AG08395 (cell line): ENCODE measurements at places on chromosomes 2 and 18.

DNA sequence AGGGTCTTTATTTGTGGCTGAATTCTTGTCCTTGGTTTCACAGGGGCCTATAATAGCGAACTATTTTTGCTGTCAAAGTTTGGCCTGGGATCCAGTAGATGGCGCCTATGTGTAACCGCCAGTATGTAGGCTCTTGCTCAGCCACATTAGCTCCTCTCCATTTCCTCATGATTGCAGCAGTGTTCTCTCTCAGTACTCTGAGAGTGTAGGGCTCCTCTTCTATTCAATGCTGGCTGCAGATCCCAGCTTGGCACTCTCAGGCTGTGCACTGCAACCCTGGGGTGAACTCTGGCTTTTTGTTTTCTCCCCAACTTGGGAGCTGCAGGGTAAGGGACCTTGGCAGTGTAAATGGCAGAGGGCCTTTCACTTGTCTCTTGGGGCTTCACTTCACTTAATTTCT is 344.6 kb upstream of the CHAC2 start:
- peak; percentile 48 for DNase-seq

DNA sequence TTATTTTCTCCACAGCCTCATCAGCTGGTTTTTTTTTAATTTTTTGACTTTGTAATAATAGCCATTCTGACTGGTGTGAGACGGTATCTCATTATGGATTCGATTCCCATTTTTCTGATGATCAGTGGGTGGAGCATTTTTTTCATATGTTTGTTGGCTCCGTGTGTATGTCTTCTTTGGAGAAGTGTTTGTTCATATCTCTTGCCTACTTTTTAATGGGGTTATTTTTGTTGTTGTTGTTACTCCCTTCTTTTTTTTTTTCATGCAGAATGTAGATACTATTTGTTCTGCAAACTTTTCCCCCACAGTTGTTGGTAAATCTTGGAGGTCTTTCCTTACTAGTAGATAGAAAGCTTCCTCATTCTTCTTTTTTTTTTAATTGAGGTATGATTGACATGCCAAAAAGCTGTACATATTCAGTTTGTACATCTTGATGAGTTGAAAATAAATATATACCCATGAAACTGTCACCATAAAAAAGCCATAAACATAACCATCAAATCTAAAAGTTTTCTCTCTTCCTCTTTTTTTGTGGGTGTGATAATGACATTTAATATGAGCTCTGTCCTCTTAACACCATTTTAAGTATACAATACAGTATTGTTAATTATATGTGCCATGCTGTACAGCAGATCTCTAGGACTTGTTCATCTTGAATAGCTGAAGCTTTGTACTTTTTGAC is 21.8 kb upstream of the NT5DC4 start:
- no peak for DNase-seq

DNA sequence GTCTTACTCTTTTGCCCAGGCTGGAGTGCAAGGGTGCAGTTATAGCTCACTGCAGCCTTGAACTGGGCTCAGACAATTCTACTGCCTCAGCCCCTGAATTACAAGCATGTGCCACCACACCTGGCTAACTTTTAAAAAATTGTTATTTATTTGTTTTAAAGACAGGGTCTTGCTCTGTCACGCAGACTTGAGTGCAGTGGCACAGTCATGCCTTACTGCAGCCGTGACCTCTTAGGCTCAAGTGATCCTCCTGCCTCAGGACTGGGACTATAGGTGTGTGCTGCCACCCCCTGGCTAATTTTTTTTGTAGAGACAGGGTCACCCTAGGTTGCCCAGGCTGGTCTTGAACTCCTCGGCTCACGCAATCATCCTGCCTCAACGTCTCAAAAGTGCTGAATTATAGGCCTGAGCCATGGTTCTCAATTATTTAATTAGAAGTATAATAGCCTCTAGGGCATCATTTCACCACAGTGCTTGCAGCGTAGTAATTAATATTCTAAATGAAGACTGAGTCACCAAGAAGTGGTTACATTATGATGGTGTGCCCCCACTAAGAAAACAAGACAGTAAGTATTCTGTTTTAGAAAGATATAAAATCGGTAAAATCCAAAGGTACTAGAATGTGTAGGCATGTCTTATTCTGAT is 69.6 kb downstream of the EML4 start:
- DNase-seq: no peak

DNA sequence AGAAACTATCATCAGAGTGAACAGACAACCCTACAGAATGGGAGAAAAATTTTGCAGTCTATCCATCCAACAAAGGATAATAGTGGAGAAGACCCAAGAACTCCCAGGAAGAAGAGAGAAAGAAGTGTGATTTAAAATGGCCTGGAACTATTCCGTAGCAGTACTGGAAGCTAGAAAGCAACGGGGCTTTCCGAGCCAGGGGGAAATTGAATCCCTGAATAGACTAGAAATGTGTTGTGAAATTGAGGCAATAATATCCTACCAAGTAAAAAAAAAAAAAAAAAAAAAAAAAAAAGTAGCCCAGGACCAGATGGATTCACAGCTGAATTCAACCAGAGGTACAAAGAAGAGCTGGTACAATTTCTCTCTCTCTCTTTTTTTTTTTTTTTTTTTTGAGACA is 69.3 kb downstream of the FARP2 start:
- DNase-seq: no peak

DNA sequence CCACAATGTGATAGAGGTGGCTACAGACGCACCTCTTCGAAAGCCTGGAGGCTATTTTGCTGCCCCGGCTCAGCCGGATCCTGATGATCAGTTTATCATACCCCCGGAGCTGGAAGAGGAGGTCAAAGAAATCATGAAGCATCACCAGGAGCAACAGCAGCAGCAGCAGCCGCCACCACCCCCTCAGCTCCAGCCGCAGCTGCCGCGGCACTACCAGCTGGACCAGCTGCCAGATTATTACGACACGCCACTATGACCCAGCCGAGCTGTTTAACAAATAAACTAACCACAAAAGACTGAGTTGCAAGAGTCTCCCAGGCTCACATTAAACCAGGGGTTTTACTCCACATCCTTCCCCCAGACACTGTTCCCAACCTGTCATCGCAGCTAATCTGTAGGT is 263.8 kb downstream of the PHLPP1 start:
- DNase-seq: peak; percentile 88

GRCh38 chr2:241461693-241462677 is 46.4 kb downstream of the STK25 start:
- DNase-seq: no peak

- DNase-seq: no peak
Measured at GRCh38 chr2:120510751-120511395, 164.9 kb downstream of the INHBB start.

GRCh38 chr2:149400997-149401396 is 70.6 kb downstream of the LYPD6 start:
- DNase-seq: peak; percentile 31

DNA sequence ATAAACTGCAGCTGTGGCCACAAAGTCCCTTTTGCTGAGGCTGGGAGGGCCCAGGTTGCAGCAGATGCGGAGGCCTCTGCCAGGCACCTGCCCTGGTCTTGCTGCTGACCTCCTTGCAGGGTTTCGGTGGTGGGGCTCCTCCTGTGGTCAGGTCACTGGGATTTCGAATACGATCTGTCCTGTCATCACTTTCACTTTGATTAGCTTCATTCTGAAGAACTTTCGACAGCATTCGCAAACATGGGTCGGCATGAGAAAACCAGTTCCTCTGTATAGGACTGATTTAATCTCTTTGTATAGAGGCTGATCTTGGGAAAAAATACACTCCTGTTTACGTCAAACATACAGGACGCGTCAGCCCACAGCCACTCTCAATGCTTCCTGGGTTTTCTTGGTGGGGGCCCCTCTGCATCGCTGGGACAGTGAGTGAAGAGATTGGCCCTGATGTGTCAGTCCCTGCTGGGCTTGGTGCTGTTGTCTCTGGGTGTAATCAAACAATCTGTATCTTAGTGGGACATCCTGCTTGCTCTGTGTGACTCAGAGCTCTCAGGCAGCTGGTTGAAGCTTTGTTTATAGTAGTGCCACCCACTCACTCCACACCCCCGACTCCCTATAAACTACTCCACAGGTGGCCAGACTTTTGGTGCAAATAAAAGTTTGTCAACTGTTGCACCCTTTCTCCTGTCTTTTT is 209.4 kb upstream of the CXCR4 start:
- no peak for DNase-seq

- DNase-seq: peak; percentile 72
Measured at GRCh38 chr18:59846814-59847490, 52.8 kb upstream of the PMAIP1 start.

- peak; percentile 14 for DNase-seq
Measured at GRCh38 chr2:69742322-69742952, 503 bp downstream of the ANXA4 start.

GRCh38 chr2:195666113-195666712 is 9.2 kb downstream of the SLC39A10 start:
- no peak for DNase-seq

DNA sequence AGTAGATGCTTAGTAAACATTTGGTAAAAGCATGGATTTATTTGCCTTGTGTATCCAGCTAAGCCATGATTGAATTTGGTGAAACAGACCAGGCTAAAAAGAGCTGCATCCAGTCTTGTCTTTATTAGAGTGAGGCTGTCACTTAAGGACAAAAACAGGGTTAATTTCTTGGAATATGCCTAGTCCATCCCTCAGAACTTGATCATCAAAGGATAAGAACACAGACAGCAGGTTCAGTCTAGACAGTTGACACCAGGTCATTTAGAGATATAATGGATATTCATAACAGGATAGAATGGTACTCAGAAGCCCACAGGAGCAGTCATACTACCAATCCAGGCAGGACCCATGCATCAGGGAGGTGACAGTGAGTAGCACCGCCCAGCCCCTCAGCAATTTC is 434.9 kb upstream of the ST6GAL2 start:
- DNase-seq: no peak

DNA sequence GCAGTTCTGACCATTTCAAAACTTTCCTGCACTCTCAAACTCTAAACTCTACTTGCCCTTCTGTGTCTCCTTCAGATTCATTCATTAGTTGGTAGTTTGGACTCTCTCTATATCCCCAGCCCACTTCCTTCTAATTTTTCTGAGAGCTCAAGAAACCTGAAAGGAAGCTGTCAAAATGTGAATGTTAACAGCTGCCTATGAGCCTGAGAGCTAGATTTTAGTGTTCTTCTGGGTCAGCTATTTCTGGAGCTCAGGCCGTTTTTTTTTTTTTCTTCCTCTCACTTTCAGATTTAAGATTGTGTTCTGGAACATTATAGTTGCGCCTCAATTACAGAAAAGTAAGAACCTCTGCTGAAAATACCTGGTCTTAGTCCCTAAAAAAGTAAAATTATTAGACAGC is 73.1 kb downstream of the RTN4 start:
- DNase-seq: no peak

DNA sequence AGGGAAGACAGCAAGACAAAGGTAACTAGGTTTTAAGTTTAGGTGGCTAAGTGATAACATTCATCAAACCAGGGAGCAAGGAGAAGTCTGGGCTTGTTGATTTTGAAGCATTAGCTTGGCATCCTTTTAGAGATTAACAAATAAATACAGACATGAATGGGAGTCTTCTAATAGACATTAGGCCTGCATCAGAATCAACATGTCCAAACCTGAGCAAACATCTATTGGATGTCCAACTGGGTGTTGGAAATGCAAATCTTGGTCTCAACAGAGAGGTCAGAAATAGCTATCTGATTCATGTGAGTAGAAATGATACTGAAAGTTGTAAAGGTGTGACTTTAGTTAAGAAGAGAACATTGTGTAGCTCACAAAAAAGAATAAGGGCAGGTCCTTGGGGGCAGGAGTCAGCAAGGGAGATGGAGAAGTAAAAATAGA is 85.5 kb upstream of the RND3 start:
- DNase-seq: no peak

DNA sequence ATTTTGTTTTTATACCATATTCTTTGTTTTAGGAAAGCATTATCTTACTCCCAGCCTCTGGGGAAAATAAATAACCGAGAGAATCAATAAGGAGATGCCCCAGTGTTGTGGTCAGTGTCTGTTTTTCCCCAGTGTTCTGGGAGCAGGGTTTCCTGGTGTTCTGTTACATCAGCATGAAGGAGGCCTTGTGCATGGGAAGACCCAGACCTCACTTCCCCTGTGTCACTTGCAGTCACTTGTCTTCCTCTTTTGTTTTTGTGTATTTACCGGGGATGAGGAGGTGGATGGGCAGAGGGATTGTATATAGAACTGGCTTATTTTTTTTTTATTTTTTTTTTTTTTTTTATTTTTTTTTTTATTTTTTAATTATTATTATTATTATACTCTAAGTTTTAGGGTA is 45.0 kb upstream of the MGAT5 start:
- no peak for DNase-seq

DNA sequence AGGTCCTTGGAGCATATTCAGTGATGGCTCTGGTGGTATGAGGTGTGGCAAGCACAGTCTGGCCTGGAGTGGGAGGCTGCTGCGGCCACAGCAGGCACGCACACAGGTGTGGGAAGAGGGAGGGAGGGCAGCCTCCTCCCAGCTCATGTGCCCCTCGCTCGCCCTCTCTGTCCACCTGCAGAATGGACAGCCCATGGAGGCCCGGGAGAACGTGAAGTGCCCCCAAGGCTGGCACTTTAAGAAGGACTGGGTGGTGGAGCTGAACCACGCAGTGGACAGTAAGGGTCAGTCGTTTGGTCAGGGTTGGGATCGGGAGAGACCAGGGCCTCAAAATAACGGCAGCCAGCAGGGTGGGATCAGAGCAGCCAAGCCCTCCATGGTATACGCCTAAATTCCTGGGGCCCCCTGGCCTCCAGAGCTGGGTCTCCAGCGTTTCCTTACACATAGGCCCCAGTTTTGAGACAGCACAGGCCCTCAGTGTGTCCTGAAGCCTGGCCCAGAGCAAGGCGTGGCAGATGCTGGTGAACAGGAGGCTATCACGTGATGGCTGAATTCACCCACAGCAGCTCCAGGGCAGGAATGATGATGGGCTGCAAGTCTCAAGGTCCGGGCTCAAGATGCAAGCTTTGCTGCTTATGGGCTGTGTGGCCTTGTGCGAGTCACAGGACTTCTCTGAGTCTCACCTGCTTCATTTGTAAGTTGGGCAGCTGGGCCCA is 47.9 kb downstream of the FER1L5 start:
- no peak for DNase-seq

DNA sequence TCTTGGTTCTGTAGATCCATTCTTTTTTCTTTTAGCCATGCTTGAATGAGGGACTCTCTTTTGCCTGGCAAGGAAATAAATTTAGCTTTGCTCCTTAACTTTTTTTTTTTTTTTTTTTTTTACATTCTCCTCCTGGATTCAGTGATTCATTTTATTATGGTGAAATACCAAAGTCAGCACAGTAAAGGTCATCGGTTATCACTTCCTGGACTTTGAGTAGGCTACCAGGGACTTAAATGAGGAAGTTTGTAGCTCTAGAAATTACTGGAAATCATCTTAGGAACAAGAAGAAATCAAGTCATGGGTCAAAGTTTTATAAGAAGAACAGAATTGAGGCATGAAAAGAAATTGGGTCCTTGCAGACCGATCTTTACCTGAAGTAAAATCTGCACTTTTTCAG is 75.0 kb downstream of the SOCS6 start:
- peak; percentile 38 for DNase-seq

- no peak for DNase-seq
Measured at GRCh38 chr2:69589973-69590652, 53.4 kb downstream of the AAK1 start.

DNA sequence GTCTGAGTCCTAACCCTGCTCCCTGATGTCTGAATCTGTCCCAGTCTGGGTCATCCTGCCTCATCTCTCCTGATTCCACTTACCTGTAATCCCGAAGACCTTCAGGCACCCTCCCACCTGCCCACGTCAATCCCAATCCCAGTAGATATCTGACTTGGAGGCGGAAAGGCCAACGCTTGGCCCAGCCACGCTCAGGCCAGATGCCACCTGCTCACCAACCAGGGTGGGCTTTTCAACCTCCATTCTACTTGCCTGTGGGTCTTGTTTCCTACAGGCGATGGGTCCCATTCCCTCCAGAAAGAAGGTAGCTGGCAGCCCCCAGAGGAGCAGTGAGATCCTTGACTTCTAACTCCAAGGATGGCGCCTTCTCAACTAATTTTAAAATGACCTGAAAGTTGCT is 59.7 kb downstream of the INPP5D start:
- DNase-seq: no peak
